ENCODE measurements at places on chromosomes 4 and X.

DNA sequence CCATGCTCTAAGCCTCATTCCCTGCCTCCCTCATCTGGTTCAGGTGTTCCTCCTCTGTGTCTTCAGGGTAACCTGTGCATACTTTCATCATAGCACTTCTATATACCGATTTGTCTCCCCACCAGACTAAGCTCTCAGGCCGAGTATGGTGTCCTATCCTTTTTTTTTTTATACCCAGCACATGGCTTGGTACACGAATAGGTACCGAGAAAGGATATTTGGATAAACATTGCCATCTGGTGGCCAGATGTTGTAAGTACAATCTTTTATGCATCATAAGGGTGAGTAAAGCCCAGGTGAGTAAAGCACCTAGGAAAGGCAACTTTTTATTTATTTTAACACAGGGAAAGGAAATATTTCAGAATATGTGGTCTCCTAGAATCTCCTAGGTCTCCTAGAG is 68.4 kb downstream of the MID2 start:
- peak; percentile 32 for DNase-seq

GRCh38 chr4:144583658-144584057 is 62.3 kb upstream of the HHIP start:
- DNase-seq = no peak

DNA sequence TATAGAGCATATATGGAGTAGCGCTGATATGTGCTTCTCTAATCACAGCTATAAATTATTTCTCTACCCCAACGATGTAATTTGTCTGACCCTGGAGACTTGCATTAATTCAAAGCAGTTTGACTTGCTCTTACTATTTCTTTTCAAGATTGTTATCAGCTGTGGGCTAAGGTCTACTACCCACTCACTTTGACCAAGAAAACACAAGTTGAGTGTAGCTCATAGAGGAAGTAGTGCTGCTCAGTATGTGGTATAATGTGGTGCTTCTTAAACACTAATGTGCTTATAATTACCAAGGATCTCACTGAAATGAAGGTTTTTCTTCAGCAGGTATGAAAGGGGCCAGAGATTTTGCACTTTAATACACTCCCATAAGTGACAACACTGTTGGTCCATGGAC is 70.1 kb downstream of the INPP4B start:
- DNase-seq = no peak

DNA sequence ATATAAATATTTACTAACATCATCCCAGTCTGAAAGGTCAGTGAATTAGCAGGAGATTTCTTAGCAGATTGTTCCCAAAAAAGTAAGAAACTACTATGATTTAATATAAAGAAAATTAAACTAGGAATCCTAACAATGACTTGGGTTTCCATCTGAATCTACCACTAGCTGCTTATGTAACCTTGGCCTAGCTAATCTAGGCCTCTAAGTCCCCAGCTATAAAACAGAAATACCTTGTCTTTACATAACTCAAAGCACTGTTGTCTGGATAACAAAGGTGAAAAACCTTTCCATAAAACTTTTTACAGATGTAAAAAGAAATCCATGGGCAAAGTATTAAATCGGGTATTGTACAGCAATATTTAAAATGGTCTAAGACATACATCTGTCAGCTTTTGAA is 3.0 kb downstream of the FBXL5 start:
- no peak for DNase-seq

DNA sequence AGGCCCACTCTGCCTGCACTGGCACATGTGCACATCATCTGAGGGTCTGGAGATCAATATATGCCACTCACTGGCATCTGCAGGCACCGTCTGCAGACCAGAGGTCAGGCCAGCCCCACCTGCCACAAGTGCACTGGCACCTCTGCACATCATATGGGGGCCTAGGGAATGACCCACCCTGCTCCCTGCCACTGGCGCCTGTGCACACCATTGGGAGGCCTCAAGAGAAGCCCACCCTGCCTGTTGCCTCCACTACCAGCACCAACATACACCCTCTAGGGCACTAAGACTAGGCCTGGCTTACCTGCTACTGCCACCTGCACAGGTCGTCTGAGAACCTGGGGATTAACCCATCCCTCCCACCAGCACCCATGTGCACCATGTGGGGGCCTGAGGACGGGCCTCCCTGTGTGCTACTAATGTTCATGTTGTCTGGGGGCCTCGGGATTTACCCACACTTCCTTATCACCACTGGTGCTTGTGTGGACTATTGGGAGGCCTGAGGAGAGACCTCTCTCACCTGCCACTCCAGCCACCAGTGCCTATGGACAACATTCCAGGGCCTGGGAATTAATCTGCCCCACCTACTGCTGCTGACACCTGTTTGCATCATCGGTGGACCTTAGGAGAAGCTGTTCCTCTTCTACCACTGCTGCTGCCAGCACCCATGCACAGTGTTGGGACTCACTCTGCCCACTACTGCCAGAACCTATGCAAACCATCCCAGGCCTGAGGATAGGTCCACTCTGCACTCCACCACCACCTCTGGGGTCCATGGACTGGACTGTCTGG is 113.7 kb downstream of the REELD1 start:
- DNase-seq = no peak

- no peak for DNase-seq
Observed at GRCh38 chr4:149512501-149512900, 303.1 kb downstream of the IQCM start.

DNA sequence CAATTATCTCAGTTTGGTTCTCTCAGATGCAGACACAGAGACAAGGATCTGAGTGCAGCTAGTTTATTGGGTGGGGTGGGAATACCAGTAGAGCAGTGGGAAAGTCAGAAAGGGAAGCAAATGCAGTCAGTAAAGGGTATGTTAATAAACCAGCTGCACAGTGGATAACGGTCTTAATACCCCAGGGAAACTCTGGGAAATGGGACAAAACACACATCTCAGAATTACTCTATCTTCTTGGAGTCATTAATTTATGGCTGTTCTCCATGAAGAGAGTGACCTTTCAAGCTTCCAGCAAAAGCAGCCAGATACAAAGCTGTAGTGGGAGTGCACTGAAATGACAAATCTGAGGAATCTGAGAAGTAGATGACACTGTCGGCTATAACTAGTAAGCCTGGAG is 73.3 kb upstream of the NALF2 start:
- DNase-seq = no peak

- no peak for DNase-seq
Observed at GRCh38 chr4:8276358-8277240, 7.0 kb downstream of the HTRA3 start.

All from GM10248 (cell line).